Natural killer cell (primary cell): ENCODE measurements at places on chromosomes 4 and X. TPM values are rescaled to one million over a fixed set of nuclear protein-coding genes. Genes with fewer than 3 reads are reported as not detected.

The SUPT20HL1 gene
- total RNA-seq, result not detected

The SLC6A8 gene
- total RNA-seq, result 0.77 TPM

The UGT2B11 gene
- not detected for total RNA-seq

The CCNA2 gene
- total RNA-seq, result 0.99 TPM

The PDE6B gene
- 15.8 TPM for total RNA-seq

The ADGRL3 gene
- total RNA-seq, result not detected

The CWH43 gene
- not detected for total RNA-seq

The TMEM154 gene
- 9.8 TPM for total RNA-seq

GRCh38 chr4:6334203-6334887 lies 64.7 kb downstream of the WFS1 start:
- H3K4me3 ChIP-seq, result no peak overlapping the region
- no peak for DNase-seq
- H3K36me3 ChIP-seq, result no peaks in the 10 kb centered on the region
- H3K4me1 ChIP-seq, result peaks cover 23% of the 10 kb centered on the region
- H3K27ac ChIP-seq, result no peak overlapping the region
- H3K27me3 ChIP-seq, result peaks cover 7% of the 10 kb centered on the region

DNA sequence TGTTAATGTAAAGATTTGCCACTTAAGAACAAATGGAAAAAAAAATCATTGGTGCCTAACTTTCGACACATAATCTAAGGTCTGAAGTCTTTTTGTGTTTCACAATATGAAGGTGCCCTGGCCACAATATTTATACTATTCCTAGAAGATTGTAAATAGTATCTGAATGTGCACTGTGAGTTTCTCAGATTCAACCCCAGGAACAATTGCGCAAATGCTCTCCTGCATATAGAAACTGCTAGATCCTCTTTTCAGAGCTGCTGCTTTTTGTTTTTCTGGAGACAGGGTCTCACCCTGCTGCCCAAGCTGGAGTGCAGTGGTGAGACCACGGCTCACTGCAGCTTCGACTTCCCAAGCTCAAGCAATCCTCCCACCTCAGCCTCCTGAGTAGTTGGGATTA lies 480.1 kb upstream of the FTHL17 start:
- no peak for DNase-seq
- no peaks in the 10 kb centered on the region for H3K36me3 ChIP-seq
- no peak overlapping the region for H3K4me3 ChIP-seq
- H3K27ac ChIP-seq, result no peak overlapping the region
- H3K27me3 ChIP-seq, result no peaks in the 10 kb centered on the region

DNA sequence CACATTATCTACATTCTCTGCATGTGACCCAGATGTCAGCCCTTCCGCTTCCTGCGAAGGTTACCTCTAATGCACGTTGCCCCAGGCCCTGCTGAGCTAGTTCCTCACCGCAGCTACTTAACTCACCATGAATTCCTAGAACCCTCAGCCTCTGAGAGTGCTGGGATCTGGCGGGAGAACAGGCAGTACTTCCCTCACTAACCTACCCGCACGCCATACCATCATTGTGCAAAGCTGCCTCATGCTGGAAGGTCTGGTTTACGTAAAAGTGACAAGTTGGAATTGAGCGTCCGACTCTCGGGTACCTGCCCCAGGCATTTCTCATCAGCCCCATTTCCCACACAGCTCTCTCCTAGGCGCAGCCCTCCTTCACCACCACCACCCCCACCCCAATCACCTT lies 6.3 kb downstream of the SLC25A4 start:
- DNase-seq, result no peak
- no peaks in the 10 kb centered on the region for H3K27me3 ChIP-seq
- H3K27ac ChIP-seq, result no peak overlapping the region
- no peaks in the 10 kb centered on the region for H3K4me1 ChIP-seq

DNA sequence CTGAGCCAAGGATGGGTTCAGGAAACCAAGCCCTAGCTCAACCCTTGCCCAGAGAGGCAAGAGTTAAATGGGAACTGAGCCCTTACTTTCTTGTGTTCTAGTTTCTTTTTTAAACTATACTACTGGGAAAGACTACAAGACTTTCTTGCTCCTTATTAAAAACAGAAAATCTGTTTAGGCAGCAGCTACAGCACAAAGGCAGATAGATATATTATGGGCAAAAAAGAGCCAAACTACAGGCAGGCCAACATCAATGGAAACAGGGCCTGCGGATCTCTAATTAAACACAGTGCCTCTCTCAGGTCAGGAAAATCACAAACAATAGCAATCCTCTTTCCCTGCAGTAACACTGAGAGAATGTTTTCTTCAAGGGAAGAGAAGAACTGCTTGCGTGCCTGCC lies 226.0 kb downstream of the LDB2 start:
- H3K27me3 ChIP-seq, result no peaks in the 10 kb centered on the region
- no peaks in the 10 kb centered on the region for H3K4me1 ChIP-seq
- H3K27ac ChIP-seq, result no peak overlapping the region
- H3K36me3 ChIP-seq, result no peaks in the 10 kb centered on the region
- H3K4me3 ChIP-seq, result no peak overlapping the region

- no peaks in the 10 kb centered on the region for H3K36me3 ChIP-seq
- no peak overlapping the region for H3K4me3 ChIP-seq
- no peaks in the 10 kb centered on the region for H3K4me1 ChIP-seq
- no peaks in the 10 kb centered on the region for H3K27me3 ChIP-seq
Measured at GRCh38 chrX:87727620-87728019, 210.0 kb downstream of the KLHL4 start.

GRCh38 chr4:86595426-86595805 lies 1.3 kb downstream of the PTPN13 start:
- H3K4me1 ChIP-seq, result peaks cover 15% of the 10 kb centered on the region
- no peak overlapping the region for H3K27ac ChIP-seq
- DNase-seq, result no peak
- peaks cover 11% of the 10 kb centered on the region for H3K27me3 ChIP-seq
- H3K36me3 ChIP-seq, result no peaks in the 10 kb centered on the region

GRCh38 chr4:184280591-184281071 lies 63.0 kb upstream of the ENPP6 start:
- H3K4me3 ChIP-seq, result no peak overlapping the region
- no peaks in the 10 kb centered on the region for H3K27me3 ChIP-seq

GRCh38 chr4:38046727-38047489 lies 86.7 kb downstream of the PTTG2 start:
- H3K27me3 ChIP-seq, result no peaks in the 10 kb centered on the region
- H3K4me3 ChIP-seq, result no peak overlapping the region
- no peak overlapping the region for H3K27ac ChIP-seq
- no peaks in the 10 kb centered on the region for H3K4me1 ChIP-seq
- peaks cover 56% of the 10 kb centered on the region for H3K36me3 ChIP-seq
- DNase-seq, result no peak

- no peaks in the 10 kb centered on the region for H3K36me3 ChIP-seq
- no peaks in the 10 kb centered on the region for H3K27me3 ChIP-seq
- H3K4me1 ChIP-seq, result peaks cover 6% of the 10 kb centered on the region
Measured at GRCh38 chrX:15142084-15142715, 127.7 kb downstream of the ASB9 start.

GRCh38 chrX:47030339-47030738 lies 47.9 kb upstream of the RGN start:
- DNase-seq, result no peak
- H3K4me3 ChIP-seq, result no peak overlapping the region
- H3K27ac ChIP-seq, result no peak overlapping the region
- no peaks in the 10 kb centered on the region for H3K4me1 ChIP-seq

- H3K27ac ChIP-seq, result no peak overlapping the region
- no peaks in the 10 kb centered on the region for H3K27me3 ChIP-seq
- H3K36me3 ChIP-seq, result no peaks in the 10 kb centered on the region
- no peaks in the 10 kb centered on the region for H3K4me1 ChIP-seq
Measured at GRCh38 chr4:175330652-175331051, 412.5 kb downstream of the ADAM29 start.

DNA sequence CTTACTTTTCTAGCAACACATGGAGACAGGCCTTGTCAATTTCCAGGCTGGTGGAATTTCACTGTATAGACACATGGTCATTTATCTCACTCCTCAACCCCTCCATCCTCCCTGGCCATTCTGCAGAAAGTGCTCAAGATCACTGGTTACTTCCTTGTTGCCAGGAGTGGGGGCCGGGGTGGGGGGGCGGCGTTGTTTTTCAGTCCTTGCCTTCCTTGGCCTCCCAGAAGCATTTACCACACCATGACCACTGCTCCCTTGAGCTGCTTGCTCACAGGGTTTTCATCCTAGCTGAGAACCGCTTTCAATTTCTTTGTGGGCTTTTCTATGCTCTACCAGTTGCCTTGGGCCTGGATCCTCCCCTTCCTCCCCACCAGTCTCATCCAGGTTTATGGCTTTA lies 14.1 kb upstream of the BCOR start:
- H3K27me3 ChIP-seq, result peaks cover 4% of the 10 kb centered on the region
- H3K36me3 ChIP-seq, result no peaks in the 10 kb centered on the region
- peaks cover 19% of the 10 kb centered on the region for H3K4me1 ChIP-seq
- H3K27ac ChIP-seq, result no peak overlapping the region
- DNase-seq, result no peak

DNA sequence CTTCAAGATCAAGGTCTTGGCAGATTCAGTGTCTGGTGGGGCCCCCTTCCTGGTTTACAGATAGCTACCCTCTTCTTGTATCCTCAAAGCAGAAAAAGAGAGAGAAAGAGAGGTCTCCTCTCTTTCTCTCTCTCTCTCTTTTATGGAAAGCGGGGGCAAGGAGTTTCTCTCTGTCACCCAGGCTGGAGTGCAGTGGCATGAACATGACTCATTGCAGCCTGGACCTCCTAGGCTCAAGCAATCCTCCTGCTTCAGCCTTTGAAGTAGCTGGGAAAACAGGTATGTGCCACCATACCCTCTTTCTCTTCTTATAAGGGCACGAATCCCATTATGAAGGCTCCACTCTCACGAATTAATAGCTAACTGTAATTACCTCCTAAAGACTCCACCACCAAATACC lies 20.2 kb downstream of the RAB9B start:
- no peak overlapping the region for H3K4me3 ChIP-seq
- no peaks in the 10 kb centered on the region for H3K36me3 ChIP-seq
- no peak overlapping the region for H3K27ac ChIP-seq
- H3K4me1 ChIP-seq, result no peaks in the 10 kb centered on the region
- no peak for DNase-seq
- no peaks in the 10 kb centered on the region for H3K27me3 ChIP-seq

DNA sequence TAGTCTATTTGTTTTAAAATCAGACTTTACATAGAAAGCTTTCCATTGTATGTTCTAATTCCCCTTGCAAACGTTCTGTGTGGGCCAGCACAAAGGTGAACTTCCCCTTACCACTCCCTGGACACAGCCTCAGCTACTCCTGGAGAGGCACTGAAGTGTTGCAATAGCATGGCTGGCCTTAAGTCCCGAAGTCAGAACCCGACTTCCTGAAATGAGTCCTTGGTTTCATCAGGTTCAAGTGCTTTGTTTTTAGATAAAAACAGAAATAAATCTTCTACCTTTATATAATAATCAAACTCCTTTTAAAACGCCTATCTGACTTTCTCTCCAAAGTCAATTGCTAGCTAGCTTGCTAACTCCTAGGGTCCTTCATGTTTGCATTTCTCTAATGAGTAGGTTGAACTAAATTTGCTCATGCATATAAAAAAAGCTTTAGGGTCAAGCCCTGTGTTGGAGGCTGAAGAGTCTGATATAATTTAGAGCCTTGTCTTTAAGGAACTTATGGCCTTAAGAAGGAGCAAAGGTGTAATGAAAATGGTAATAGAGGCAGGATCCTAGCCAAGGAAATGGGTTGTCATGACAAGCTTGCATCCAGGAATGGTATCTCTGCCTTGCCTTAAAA lies 9.0 kb downstream of the BMP3 start:
- DNase-seq, result no peak
- H3K36me3 ChIP-seq, result no peaks in the 10 kb centered on the region
- H3K27me3 ChIP-seq, result peaks cover 2% of the 10 kb centered on the region
- no peak overlapping the region for H3K27ac ChIP-seq

DNA sequence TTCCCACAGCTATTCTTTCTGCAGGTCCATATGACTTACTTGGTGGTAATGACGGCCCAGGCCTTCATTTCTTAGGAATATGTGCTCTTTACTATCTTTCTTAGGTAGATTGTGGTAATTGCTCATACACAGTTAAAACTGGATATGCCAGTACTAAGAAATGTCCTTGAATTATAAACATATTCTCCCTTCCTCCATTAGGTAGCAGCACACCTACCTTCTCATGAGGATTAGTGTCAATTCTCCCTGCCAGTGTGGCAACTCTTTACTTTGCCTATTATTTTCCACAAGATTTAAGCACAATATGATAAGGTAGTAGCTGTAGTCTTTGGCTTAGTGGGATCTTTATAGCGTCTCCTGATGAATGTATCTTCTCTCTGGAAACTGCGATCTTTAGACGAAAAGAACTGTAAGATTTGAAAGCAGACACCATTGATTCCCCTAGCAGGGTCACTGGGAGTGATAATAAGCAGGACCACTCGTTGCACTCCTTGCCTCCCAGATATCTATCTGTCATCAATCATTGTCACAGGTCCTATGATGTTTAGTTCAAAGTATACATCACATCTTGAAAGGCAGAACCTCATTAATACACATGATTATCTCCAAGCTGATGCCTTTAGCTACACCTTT lies 1240.7 kb downstream of the C4orf33 start:
- no peak for DNase-seq
- no peaks in the 10 kb centered on the region for H3K36me3 ChIP-seq
- H3K27me3 ChIP-seq, result no peaks in the 10 kb centered on the region
- H3K4me3 ChIP-seq, result no peak overlapping the region

- no peaks in the 10 kb centered on the region for H3K4me1 ChIP-seq
- H3K27ac ChIP-seq, result no peak overlapping the region
- no peak overlapping the region for H3K4me3 ChIP-seq
- H3K36me3 ChIP-seq, result peaks cover 8% of the 10 kb centered on the region
Measured at GRCh38 chr4:122992641-122993040, 70.2 kb upstream of the NUDT6 start.

DNA sequence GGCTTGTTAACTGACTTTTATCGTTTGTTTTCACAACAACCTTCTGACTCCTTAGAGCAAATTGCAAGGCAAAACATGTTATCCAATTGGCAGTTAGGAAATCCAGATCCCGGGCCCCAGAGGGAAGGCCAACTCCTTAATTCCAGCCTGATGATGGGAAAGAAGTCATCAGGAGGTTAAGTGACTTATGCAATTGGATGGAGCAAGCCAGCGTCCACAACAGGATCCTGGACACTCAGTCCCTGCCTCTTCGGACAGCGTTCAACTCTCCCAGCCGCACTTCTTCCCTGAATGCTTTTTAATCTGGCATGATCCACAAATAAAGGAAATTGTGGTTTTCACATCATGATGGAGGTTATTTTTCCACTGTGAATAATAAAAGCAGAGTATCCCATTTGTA lies 310.1 kb downstream of the RAB28 start:
- H3K36me3 ChIP-seq, result no peaks in the 10 kb centered on the region
- H3K27me3 ChIP-seq, result no peaks in the 10 kb centered on the region
- H3K4me3 ChIP-seq, result no peak overlapping the region
- no peak overlapping the region for H3K27ac ChIP-seq
- DNase-seq, result no peak
